Suppressor macrophage treated with lipopolysaccharide for 1 hour (primary cell): ENCODE measurements at places on chromosomes 3 and 15.

- no peak for DNase-seq
These were observed 4.4 kb upstream of the PLAAT1 start for GRCh38 chr3:193236599-193236998.

DNA sequence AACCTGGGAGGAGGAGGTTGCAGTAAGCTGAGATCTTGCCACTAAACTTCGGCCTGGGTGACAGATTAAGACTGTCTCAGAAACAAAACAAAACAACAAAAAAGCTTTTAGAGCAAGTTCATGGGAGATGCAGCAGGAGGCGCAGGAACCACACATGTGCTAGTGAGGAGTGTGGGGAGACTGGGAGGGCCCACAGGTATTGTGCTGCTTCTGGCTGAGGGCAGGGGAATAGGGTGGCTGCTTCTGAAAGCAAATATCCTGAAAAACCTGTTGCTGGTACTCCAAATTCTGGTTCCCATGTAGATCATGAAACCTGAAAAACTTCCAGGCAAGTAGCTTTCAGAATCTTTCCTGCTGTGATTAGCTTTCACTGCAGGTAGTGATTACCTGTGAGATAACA, 22.1 kb downstream of the TYRO3 start:
- DNase-seq: no peak

DNA sequence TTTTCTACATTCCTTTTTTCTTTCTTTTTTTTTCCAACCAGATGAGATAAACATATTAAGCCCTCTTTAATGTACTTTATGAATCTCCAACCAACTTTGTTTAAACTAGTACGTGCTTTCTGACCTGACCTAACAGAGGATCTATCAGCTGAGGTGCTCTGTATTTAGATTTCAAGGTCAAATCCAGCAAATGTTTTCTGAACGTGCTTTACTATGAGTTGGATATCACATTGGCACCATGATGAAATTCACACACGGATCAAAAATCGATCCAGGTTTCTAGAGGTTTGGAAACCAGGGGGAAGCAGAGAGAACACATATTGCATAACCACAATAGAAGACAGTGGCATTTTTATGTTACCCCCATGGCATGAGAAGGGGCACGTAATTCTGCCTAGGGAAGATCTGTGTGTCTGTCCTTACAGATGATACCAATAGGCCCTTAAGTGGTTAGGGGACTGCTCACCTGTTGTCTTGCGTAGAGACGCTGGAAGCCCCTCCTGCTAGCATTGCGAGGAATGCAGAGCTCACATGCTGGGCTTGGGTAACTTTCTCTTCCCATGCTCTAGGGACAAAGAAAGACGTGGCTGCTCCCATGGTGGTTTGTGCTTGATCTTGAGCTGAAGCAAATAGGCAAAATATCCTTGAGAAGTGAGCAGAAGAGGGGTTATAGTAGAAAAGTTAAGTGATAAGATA, 59.3 kb upstream of the ABHD10 start:
- no peak for DNase-seq

GRCh38 chr15:73437543-73438109, 5.3 kb upstream of the REC114 start:
- no peak for DNase-seq

- DNase-seq: no peak
These were observed 16.2 kb downstream of the MUC20 start for GRCh38 chr3:195736866-195737490.

DNA sequence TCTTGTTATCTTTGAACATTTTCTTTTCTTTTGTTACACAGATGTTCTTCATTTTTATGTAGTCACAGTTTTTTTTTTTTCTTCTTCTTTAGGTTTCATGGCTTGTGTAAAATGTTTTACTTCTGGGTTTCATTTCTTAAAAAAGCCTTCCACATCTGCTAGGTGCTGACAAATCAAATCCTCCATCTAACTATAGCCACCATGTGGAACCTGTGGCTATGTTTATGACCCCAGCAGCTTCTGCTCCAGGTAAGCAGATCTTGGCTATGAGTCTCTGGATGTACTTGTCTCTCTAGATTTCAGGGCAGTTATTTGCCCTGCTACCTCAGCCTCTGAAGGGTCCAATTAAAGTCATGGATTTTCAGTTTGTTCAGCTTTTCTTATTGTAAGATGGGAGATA, 44.5 kb downstream of the OXSM start:
- no peak for DNase-seq

DNA sequence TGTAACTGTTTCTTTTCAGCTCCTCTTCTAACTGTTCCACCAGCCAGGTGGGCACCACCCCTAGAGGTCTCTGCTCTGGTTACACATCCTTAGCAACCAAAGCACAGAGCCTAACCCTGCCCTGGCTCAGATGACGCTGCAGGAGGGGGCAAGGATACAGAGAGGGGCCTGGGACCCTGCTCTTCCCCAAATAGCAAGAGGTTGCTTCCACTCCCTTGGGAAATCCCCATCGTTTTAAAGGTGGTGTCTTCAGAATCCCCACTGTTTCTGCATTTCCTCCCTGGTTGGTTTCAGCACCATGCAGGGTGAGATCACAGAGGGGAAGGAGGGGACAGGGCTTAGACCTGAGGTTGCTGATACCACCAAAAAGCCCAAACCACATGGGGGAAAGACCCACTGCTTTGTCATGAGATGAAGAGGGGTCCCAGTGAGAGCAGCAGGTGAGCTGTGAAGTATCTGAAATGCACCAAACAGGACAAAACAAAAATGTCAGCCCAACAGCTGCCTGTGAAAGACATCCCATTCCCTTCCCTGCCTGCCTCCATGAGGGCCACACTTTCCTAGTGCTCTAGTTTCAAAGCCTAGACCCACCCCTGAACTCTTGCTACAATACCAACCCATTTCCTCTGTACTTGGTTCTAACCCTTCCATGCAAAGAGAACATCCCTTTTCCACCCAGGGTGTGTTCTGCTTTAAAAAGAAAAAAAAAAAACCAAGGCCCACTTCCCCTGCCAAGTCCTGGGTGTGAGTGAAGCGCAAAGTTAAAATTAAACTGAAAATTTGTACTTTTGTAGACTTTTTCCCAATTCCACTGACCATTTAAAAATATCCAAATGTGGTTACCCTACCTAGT, 29.0 kb downstream of the ANP32A start:
- DNase-seq: peak; percentile 87

DNA sequence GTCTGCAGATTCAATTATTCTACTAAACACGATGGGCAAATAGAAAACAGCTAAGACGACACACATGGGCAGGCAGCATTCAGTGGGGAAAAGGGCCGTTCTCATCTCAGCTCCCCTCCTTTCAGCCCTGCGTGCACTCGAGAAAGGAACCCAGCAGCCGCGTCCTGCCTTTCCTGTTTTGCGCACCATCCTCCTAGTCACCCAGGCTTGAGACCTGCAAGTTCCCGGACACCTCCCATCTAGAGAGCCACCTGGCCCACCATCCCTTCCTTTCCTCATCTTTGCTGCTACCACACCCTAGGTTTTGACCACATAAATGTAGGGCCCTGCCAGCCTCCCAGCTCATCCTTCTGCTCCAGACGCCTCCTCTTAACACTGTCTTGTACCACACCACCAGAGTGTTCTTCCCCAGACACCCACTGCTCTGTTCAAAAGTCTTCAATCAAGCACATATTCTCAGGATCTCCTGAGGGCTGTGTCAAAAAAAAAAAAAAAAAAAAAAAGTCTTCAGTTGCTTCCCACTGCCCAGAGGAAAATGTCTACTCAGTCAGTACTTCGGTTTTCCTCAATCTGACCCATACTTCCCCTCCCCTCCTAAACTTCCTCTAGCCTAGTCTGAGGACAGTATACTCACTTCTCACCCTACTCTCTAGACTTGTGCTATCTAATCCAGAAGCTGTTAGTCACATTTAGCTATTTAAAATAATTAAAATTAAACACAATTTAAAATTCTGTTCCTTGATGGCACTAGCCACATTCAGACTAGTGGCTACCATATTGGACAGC, 182.0 kb downstream of the STT3B start:
- DNase-seq: peak; percentile 40

DNA sequence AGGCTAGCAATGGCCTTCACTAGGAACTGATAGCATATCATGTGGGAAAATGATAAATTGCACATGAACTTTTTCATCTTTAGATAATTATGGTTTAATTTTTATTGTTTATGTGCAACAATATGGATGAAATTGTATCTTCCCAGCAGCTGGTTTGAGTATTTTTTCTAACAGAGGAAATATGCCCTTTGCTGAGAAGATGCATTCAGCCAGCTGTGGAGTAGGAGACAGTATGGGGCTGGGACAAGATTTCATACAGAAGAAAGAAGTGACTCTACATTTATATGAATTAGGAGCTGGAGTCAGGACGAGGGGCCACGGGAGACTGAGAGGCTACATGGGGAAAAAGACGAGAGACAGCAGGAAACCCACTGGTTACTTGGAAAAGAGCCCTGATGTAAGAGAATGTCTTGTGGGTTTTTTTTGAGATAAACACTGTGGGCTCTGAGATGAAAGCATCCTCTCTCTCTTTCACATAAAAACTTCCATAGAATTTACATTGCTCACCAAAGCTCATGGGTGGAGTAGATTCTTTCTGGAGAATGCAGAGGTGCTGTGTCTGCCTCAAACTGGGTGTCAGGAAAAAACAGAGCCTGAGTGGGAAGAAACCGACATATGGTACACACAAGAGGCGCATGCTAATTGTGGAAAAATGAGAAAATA, 115.2 kb upstream of the PDZRN3 start:
- DNase-seq: no peak
